ENCODE measurements at places on chromosomes 6 and 20.

DNA sequence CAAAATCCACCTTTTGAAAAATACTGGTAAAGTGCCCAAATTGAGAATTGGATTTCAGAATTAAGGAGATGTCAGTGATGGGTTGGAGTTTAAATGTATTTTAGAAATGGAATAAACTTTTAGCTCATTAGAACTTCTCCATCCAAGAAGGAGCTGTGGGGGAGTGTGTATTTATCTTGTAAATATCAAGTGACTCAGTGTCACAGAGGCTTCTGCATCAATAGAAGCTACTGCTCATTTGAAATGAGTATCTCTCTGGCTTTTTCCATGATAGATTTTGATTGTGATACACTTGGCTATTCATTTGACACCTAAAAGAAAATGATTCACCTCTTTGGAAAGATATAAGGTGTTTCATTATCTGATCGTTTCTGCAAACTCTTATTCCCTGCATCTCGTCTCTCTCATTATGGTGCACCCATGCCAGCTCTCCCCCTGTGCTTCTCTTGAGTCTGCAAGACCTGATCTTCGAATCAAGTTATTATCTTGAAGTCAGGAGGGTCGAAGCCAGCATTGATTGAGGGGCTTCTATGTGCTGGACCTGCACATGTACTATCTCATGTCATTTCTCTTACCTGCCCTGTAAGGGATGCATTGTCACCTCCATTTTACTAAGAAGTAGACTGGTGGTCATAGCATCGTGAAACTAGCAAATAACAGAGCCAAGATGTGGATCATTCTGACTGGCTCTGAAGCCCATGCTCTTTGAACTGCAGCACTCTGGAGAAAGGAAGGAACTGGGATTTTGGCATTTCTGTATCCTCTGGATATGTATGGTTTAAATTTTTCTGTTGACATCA lies 30.1 kb downstream of the VAPB start:
- no peak for DNase-seq

DNA sequence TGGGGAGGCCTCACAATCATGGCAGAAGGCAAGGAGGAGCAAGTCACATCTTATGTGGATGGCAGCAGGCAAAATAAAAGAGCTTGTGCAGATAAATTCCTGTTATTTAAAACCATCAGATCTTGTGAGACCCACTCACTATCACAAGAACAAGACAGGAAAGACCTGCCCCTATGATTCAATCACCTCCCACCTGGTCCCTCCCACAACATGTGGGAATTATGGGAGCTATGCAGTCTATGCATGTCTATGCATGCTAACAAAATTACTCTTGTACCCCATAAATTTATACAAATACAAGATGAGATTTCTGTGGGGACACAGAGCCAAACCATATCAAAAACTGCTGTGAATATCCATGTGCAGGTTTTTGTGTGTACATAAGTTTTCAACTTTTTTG lies 25.6 kb upstream of the SCP2D1 start:
- DNase-seq: no peak

- no peak for DNase-seq
Measured at GRCh38 chr20:9503526-9504245, 10.7 kb upstream of the LAMP5 start.

DNA sequence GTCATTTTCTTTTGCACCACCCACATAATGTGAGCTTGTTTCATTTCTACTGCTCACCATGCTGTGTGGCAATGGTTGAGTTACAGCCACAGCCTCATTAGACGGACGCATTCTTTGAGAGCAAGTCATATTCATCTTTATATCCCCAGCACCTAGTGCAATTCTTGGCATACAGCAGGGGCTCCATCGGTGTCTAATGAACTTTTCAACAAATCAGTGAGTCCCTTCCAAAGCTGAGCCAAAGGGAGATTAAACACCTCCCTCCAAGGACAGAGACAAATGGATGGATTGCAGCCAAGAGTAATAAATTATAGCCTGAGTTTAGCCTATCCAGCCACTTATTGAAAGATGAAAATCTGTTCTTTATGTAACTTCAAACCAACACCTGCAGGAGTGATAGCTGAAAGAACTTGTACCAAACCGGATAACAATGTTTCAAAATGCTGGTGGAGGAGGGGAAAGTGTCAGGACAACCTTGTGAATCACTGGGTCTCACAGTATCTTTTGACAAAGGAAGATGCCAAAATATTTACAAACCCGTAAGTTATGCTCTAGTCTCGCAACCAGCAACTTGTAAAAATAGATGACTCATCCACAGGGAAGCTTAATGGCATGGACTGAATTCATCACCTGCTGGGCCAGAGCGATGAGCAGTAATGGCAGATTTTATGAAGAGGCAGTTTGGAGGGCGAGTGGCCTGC lies 139.0 kb downstream of the PXDC1 start:
- peak; percentile 68 for DNase-seq

GRCh38 chr20:10094566-10095173 lies 59.9 kb downstream of the ANKEF1 start:
- DNase-seq: no peak

- DNase-seq: no peak
Measured at GRCh38 chr20:33659341-33660034, 2.6 kb upstream of the C20orf144 start.

DNA sequence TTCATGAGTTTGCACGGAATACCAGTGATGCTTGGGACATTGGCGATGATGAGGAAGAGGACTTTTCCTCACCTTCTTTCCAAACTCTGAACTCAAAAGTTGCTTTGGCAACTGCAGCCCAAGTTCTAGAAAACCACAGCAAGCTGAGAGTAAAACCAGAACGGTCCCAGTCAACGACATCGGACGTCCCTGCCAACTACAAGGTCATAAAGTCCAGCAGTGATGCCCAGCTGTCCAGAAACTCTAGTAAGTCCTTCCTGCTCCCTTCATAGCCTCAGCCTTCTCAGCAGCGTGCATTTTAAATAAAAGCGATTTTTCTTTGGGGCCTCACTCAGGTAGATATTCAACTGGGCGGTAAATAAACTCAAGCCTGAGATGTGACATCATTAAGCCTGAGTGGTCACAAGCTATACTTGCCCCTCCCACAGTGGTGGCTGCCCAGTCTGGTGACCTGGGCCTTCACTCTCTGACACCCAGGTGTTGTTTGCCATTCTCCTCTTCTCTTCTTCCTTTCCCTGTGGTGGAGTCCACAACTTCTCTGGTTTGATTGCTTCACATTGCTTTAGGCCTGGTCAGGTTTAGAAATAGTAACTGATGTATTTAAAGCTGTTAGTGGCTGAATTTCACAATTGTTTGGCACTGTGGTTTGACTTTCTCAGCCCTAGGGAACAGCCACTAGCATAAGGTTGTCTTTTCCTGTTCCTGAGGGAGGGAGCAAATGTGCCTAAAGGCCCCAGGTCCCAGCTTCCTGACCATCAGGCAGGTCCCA lies 21.6 kb upstream of the TMEM217 start:
- DNase-seq: no peak

DNA sequence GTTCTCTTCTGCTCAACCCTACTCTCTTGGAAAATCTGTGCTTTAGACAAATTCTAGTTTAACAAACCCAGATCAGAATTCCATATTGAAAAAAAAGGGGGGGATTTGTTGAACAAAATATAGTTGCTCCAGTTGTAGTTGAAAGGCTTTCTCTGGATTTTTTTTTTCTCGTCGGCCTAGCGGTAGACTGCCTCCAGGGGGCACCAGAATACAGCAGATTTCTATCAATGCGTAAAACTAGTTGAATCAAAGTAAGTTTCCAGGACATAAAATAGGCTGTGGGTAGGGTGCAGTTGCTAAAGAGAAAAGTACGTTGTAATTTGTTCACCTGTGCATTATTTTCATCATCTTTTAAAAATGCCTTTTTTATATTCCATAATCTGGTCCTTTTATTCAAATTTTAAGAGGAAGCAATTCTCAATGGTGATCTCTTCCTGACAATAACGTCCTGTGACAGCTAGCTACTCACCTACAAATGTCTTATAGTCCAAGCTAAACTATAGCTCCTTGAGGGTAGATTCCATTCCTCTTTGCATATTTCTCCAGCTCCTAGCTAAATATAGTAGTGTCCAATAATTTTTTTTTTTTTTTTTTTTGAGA lies 105.4 kb downstream of the PERP start:
- DNase-seq: no peak

DNA sequence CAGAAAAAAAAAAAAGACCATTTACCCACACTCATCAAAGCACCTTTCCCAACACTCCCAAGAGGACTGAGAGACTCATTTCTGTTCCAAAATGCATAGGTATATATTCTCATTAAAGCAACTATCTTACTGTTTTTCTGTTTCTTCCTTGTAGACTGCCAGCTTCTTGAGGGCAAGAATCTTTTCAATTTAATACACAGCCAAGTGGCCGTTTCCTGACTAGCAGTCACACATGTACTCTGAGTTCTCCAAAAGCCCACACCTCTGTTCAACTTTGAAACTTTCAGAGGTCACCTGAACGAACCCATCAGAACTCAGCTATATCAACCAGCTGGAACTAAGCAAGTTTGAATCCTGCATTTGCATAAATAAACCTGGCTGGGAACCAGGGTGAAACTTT lies 92.7 kb downstream of the DTNBP1 start:
- DNase-seq: no peak

DNA sequence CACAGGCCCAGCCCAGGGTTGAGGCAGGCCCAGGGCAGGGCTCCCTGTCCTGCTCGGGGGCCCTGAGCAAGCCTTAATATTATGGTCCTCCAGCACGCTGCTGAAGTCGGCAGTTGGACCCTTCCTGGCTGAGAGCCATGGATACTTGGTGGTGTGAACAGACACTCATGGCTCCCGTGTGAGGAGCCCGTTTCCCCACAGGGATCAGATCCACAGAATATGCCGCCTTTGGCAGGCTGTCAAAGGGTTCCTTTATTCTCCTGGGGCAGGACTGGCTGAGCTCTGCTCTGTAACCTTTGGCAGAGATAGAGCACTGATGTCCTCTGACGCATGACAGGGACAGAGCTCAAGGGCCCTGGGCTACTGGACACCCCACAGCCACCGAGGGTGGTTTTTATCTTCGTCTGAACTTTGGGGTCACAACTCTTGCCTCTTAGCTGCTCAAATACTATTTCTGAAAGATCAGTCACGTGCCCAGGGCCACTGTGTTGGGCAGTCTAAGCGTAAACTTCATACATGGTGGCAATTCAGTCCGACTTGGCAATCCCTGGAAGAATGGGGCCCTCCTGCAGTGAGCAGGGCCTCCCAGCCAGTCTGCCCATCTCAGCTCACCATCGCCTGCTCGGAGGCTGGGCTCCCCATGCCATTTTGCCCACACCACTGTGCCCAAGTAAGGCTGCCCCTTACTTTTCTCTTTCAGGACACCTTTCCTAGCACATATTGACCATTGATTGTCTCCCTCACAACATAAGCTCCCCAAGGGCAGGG lies 49.1 kb downstream of the TTI1 start:
- DNase-seq: no peak

DNA sequence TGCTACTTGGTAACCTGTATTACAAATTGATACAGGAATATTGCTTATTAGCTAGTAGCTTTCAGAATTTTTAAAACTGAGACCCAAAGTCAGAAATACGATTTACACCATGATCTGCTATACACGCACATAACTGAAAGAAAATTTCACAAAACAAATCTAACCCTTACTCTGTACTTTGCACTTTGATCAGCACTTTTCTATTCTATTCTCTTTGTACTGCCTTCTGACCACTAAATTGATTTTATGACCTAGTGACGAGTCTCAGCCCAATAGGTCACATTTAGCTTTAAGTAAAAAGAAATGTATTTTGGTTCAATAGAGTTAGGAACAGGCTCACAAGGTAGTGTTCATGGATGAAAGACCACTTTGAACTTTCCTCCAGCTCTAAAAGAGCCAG lies 252.5 kb downstream of the TBX18 start:
- DNase-seq: no peak

DNA sequence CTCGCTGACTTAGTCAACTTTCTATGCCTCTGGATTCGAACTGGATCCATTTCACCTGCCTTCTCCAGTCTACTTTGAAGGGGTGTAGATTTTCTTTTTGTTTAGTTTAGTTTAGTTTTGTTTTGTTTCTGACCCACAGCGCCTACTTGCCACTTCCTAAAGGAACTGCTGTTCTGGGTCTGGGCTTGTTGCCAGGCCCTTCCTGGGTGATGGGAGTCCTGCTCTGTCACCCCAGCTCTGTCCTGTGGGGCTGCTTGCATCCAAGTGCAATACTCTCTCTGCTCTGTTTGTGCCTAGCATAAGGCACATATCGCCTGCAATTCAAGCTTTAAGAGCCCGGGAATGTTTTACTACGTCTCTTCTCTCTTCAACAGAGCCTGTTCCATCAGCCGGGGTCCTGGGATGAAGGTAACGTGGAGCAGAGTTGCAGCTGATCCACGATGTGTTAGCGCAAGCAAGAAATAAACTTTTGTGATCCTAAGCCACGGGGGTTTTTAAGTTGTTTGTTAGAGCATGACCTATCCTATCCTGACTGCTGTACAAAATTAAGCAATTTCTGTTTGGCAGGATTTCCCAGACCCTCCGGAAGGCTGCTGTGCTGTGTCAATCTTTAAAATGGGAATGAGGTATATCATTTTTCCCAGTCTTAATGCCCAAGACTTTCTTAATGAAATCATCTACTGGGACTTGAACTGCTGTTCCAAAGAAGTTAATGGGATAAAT lies 30.9 kb upstream of the TAGAP start:
- no peak for DNase-seq

- no peak for DNase-seq
Measured at GRCh38 chr6:137084865-137085617, 40.3 kb upstream of the IL20RA start.

- no peak for DNase-seq
Measured at GRCh38 chr6:124613031-124613430, 349.2 kb upstream of the RNF217 start.

DNA sequence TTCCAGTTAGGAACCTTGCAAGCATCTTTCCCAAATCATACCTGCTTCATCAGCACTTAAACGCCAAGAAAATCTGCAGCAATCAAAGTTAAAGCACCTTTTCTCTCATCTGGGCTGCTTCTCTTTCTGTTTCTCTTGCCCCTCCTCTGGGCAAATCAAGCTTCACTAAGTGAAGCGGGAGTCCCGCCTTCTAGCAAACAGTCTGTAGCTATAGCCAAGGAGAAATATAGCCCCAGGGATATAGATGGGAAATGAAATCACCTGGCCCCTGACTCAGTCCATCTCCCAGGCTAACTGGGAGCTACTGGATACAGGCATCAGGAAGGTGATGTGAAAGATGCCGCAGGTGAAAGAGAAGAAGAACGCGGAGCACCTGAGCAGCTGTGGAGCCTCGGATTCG lies 481.9 kb downstream of the C6orf118 start:
- DNase-seq: peak; percentile 51

DNA sequence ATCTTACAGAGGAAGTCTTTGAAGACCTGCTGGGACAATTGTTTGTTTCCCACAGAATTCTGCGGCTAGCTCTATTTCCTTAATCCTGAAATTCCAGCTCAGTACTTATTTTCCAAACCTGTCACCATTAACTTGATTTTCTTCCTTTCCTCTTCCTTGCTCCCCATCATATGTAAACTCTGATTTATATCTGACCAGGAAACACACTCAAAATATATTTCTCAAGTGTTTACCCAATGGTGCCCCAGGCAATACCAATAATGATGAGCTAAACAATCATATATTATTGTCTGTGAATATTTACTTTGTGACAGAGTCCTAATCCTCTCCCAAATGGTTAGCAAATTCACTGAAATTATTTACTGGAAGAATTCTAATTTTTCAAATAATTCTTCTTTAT lies 597.3 kb downstream of the PKHD1 start:
- DNase-seq: no peak
